Activated T-helper 1 cell treated with anti-CD3 and anti-CD28 coated beads, Interleukin-2, amount 50 U/mL, for 16 hours (primary cell): ENCODE measurements at places on chromosomes 4 and X.

DNA sequence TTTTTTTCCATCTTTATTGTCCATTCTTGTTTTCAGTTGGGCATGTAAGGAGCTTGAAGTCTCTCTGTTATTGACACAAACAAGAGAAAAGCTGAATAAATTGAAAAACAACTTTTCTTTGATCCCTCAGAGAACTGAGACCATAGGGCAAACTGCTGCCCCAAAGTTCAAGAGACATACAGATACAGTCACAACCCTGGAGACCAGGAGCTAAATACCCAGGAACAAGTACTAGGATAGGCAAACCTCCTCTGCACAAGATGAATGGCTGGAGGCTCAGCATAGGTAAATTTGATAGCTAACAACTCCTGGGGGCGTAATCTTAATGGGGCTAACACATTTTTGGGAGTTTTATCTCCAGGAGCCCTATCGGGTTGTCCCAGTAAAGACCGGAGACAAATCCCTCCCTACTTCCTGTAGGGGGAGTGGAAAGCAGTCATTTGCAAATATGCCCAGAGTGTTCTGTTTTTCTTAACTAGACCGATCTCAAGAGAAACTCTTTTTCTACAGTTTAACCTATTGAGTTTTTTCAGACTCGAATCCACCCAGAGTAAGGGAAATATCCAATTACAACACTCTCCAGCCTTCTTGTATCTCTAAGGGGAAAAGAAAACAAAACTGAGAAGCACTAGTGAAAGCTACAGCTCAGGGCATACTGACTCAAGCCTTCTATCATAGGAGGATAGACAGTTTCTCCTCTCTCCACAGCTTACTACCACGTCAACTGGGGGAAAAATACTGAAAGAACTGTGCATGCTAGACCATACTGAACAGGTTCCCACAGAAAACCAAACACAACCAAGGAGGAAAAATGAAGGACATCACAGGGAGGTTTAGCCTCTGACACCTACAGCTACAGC lies 23.1 kb downstream of the MAGEA8 start:
- DNase-seq: no peak

DNA sequence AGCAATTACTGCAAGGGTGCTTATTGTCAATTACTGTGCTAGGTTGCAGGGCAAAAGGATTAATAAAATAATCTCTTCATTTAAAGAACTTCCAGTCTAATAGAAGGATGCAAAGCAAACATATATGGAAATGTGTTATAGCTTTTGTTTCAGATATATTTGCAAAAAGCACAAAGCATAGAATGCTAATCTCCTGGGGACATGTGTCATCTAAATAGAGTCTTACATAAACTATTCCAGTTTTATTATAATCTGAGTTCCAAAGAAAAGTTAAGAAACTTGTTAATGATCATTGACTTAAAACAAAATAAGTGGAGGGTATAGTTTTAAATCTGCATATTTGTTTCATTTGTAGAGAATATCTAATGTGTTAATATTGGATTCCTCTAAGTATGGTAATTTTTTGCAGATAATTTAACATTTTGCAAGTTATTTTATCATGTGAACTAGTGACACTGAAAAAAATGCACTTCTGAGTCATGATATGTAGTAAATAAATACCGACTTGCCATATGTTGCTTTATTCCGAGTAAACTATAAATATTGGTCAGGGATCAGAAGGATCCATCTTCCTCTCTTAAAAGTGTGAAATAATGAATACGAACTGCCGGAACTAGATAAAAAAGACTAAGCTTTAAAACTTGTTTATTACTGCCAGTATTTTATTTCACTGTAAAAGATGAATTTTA lies 231.9 kb upstream of the FAT4 start:
- DNase-seq: no peak

- DNase-seq: no peak
These were observed 1.4 kb downstream of the EDNRA start for GRCh38 chr4:147482281-147482680.

DNA sequence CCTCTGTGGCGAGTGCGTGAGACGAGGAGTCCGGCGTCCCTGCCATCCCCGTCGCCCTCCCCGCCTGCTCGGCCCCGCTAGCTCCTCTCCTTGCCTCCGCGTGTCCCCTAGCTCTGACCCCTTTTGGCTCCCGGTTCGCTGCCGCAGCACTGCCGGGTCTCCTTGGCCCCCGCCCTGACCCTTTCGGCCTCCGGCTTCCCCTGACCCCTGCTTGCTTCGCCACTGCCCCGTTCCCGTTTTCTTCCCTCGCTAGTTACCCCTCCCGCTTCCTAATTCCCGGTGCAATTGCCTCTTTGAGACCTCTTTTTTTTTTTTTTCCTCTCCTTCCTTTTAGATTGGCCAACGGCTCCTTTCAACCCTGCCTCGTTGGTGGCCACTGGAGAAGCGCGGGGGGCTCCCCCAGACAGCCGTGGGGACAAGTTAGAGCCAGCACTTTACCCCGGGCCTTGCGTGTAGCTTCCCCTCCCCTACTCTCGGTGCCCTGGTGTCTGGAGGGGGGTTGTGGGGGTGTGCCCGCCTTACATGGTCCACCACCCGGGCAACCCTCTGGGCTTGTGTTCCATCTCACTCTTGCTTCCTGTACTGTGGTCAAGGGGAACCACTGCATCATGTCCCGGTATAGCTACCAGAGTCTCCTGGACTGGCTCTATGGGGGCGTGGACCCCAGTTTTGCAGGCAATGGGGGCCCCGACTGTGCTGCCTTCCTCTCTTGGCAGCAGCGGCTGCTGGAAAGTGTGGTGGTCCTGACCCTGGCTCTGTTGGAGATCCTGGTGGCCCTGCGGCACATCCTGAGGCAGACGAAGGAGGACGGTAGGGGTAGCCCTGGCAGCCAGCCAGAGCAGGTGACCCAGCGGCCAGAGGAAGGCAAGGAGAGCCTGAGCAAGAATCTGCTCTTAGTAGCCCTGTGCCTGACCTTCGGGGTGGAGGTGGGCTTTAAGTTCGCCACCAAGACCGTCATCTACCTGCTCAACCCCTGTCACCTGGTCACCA lies 548 bp downstream of the TMEM164 start:
- no peak for DNase-seq

DNA sequence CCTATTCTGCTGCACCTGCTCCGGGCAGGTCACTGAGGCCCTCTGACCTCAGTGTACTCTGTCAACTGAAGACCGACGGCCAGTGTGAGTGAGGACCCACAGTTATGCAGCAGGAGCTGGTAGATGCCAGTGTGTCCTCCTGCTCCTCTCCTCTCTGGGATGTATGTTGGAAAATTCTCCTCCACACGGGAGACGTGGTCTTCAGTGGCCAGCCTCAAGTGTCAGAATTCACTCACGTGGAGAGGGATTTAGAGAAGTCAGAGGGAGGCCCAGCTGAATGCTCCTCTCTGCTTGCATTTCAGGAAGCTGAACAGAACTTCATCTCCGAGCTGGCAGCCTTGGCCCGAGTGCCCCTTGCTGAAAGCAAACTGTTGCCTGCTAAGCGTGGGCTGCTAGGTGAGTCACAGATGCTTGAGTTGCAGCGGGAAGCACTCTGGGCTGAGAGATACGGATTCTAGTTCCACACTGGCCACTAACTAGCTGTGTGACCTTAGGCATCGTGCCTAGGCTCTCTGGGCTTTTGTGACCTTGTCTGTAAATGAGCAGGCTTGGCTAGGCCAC lies 83.6 kb downstream of the CRMP1 start:
- no peak for DNase-seq

GRCh38 chr4:181956512-181956911 lies 286.7 kb upstream of the TENM3 start:
- no peak for DNase-seq

- DNase-seq: no peak
These were observed 45.4 kb downstream of the MBNL3 start for GRCh38 chrX:132443196-132444135.

DNA sequence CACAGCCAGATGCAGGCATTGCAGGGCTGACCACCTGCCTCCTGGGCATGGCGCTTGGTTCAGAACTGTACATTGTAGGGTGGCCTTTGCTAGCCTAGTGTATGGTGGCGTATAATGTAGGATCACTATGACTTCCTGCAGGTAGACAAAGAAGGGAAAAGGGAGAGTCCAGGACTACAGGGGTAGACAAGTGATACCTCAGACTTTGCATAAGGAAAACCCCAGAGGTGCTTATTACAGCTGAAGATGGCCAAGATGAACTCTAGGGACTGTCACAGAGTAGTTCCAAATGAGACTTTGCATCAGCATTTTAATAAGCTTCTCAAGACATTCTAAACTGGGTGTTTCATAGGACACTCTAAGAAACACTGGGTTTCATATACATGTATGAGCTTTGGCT lies 116.4 kb upstream of the PUDP start:
- DNase-seq: no peak

DNA sequence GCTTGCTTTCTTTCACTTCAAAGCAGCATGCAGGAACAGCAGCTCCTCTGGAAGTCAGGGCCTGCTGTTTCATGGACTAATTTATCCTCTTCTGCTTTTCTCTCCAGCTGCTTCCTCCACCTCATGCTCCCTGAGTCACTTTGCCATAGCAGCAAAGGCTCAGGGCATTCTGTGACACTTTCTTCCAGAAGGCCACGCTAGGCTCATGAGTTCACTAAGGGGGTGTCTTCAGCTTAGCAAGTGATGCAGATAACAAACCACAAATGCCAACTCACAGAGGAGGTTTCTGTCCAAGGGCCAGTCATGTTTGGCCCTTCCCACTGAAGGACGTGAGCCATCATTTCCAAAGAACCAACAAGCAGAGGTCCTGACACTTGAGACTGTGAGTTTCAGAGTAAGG lies 200.2 kb downstream of the ADGRA3 start:
- no peak for DNase-seq

DNA sequence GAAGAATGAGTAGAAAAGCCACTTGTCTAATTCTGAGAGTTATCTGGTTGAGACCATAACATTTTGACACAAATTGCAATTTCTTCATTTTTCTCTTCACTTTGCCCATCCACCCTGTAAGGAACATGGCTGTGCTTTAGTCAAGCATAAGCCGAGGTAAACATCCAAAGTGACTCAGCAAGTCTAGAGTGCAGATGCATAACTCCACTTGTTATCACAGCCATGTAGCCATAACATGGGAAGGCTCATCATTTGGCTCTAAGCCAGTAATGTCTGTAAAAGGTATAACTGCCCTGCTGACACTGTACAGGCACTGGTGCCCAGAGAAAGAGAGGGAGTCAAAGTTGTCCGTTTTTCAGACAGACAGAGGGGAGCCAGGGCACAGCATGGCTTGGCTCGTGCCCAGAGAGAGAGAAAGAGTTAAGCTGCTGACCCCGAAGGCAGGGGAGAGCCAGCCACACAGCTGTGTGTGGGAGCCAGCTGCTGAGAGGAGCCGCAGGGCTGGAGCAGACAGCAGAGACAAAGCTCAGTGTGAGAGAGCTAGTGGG lies 76.9 kb upstream of the EXOC1L start:
- DNase-seq: no peak

- DNase-seq: no peak
These were observed 105.2 kb downstream of the RNF150 start for GRCh38 chr4:141028024-141028529.

DNA sequence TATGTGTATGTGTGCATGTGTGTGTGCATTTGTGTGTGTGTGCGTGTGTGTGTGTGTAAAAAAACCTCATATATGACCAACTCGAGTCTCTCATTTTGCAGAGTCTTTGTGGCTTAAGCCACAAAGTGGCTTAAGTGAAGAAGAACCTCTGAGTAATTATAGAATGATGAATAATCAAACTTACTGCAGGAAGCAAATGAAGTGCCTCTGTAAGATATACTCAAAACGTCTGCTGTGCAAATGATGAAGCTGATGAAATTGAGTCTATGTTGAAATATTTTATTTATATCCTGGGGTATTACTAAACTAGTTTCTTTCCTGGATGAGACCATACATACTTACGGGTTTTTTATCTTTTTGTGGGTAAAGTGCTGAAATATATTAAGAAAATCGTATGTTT lies 1198.7 kb downstream of the PCDH7 start:
- DNase-seq: no peak

- no peak for DNase-seq
These were observed 5.0 kb upstream of the MMAA start for GRCh38 chr4:145614233-145614610.

DNA sequence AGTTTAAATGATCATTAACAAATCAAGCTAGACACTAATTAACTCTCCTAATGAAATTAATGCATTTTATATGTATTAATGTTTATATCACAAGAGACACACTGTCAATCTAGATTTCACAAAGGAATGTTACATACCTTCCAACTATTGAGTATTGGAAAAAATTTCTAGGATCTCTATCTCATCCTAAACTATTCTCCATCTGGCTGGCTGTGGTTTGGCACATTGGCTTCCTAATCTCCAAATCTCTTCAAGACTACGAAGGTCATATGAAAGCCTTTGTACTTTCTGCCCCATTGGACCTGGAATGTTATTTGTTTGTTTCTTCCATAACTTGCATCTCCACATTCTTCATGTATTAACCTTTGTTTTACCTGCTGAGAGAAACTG lies 1160.0 kb downstream of the ADGRL3 start:
- DNase-seq: no peak

DNA sequence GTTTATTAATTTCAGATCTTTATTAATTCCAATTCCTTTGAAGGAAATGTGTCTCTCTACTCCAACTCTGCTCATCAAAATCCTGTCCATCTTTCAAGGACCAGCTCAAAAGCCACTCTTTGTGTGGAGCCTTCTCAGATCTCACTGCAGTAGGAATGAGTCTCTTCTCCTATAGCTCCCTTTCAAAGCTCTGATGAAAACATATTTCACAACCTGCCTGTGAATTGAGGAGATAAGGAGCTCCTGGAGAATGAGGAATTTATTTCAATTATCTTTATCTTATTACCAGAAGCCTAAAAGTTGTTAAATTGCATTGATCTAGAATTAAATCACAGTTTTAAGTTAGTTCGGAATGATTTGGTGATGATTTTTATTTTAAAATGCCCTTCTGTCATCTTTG lies 92.6 kb upstream of the TRPC3 start:
- no peak for DNase-seq

DNA sequence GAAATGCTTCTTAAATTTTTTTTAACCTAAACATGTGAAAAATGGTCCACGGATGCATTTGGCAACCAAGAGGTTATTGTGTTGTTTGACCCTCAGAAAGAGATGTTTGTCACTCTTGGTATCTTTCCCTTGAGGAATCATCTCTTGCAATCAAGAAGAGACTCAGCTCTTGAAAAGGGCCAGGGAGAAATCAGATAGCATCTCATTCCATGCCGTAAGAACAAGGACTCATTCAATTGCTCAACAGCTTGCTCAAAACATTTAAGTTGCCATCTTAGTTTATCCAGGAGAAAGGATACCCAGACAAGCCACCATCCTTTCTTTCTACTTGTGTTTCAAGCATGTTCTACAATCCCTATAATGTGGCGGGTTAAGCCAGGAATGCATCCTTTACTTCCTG lies 209.5 kb upstream of the LNX1 start:
- no peak for DNase-seq

DNA sequence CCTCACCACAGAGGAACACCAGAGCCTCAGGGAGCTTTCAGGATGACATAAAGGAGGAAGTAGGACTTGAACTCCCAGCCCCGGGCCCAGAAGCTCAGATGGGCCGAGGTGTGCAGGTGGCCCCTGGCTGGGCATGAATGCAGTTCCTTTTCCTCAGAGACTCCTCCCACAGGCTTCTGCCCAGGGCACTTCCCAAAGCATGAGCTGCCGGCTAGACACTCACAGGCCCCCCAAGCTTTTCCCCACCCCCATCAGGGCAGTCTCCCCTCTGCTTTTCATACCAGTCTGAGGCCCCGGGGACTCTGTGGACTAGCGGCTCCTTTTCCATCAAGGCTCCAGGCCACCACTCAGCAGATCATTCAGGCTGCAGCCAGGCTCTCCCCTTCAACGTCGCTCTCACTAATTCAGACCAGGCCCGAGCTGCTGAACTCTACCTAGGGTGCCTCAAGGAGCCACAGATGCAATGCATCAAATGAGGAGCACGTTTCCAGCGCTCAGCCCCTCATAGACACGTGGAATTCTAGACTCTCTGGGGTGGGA lies 36.9 kb downstream of the HMX1 start:
- DNase-seq: no peak
